ENCODE measurements at places on chromosomes 5 and 9. TPM values are rescaled to one million over a fixed set of nuclear protein-coding genes. Genes with fewer than 3 reads are reported as not detected.

Gene STC2
- total RNA-seq: 25.4 TPM

Gene SUB1
- total RNA-seq: 408 TPM

Gene BSPRY
- total RNA-seq: 12.3 TPM

Gene CACNA1B
- not detected for total RNA-seq

Gene GRIA1
- not detected for total RNA-seq

Gene LMX1B
- total RNA-seq: not detected

Gene CCDC171
- total RNA-seq: 1.4 TPM

Gene GDA
- not detected for total RNA-seq

Gene TMEM174
- not detected for total RNA-seq

Gene ANKRD18A
- total RNA-seq: 4.1 TPM

Gene PPIC
- not detected for total RNA-seq

Gene UGT3A1
- total RNA-seq: not detected

Gene NDUFA8
- total RNA-seq: 49.6 TPM

Gene EPB41L4B
- 2.0 TPM for total RNA-seq

Gene SAXO1
- total RNA-seq: not detected

- H3K27ac ChIP-seq: no peak overlapping the region
- H3K27me3 ChIP-seq: peaks cover 2% of the 10 kb centered on the region
- H3K4me3 ChIP-seq: no peak overlapping the region
- DNase-seq: no peak
- no peaks in the 10 kb centered on the region for H3K4me1 ChIP-seq
- no peaks in the 10 kb centered on the region for H3K36me3 ChIP-seq
Observed at GRCh38 chr5:91443761-91444467, 60.8 kb upstream of the ARRDC3 start.

- H3K4me3 ChIP-seq: no peak overlapping the region
- H3K27ac ChIP-seq: no peak overlapping the region
- H3K27me3 ChIP-seq: peaks cover 3% of the 10 kb centered on the region
- H3K4me1 ChIP-seq: no peaks in the 10 kb centered on the region
Observed at GRCh38 chr9:69207503-69207902, 33.4 kb downstream of the TJP2 start.

- DNase-seq: no peak
- no peak overlapping the region for H3K27ac ChIP-seq
- no peak overlapping the region for H3K4me3 ChIP-seq
- H3K36me3 ChIP-seq: no peaks in the 10 kb centered on the region
- no peaks in the 10 kb centered on the region for H3K4me1 ChIP-seq
- H3K27me3 ChIP-seq: peaks cover 2% of the 10 kb centered on the region
Observed at GRCh38 chr5:106121972-106122605, 1548.6 kb downstream of the EFNA5 start.

DNA sequence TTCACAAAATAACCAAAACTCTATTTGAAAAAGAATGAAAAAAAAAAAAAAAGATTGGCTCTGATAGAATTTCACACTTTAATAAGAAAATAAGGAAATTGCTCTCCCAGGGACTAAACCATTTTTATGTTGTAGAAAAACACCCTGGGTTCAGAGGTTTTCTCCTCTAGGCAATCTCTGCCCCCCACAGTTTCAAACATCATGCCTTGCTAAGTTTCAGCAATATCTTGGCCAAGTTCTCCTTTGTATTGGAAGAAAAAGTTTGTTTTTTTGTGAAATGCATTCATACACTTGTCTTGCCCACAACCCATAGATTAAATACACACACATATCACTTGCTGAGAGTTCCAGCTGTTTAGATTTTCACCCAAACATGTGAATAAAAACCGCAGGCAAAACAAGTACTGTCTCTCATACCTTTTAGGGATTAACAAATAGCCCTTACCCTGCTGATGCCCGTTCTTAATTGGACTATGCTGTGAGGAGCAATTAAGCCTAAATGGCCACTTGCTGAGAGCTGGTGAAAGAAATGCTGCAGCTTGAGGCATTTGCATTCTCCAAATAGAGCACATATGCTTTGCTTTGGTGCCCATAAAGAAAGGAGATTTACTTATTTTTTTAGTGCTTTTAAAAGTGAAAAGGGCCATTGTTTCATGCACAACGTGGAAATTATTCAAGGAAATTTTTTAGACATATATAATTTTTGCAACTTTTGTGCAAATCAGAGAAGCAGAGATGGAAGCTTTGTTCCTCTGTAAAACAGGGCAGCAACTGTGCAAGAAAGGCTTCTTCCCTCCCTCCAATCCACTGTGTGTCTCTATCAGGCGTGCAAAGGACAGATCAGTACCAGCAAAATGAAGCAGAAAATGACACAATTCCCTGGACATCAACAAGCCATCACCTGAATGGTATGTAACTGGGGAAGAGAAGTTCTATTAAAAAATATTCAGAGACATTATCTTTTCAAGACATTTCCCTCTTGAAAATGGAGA, 262.4 kb upstream of the KIF2A start:
- no peak overlapping the region for H3K27ac ChIP-seq
- H3K4me3 ChIP-seq: no peak overlapping the region
- no peak for DNase-seq
- no peaks in the 10 kb centered on the region for H3K27me3 ChIP-seq
- H3K36me3 ChIP-seq: no peaks in the 10 kb centered on the region

GRCh38 chr9:38318759-38319495, 73.6 kb upstream of the ALDH1B1 start:
- H3K27ac ChIP-seq: no peak overlapping the region
- H3K27me3 ChIP-seq: no peaks in the 10 kb centered on the region
- H3K4me3 ChIP-seq: no peak overlapping the region

- no peak overlapping the region for H3K4me3 ChIP-seq
- no peak overlapping the region for H3K27ac ChIP-seq
- no peak for DNase-seq
- no peaks in the 10 kb centered on the region for H3K36me3 ChIP-seq
Observed at GRCh38 chr5:64299805-64300204, 134.2 kb downstream of the RNF180 start.

DNA sequence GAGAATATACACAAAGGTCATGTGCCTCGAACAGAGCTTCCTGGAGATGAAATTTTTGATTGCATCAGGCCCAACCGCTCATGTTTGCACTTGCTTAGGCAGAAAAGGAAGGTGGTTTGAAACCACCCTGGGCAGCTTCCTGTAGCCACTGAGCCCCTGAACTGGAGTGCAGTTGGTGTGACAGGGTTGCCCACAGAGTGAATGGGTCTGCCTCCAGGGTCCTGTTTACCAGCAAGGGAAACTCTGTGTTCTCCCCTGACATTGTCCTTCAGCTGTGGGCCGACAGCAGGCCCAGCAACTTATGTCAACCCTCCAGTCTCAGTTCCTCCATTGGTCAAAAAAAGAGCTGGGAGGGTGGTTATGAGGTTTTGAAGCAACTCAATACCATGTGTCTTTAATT, 289.6 kb downstream of the KIF4B start:
- H3K27ac ChIP-seq: no peak overlapping the region
- no peak overlapping the region for H3K4me3 ChIP-seq
- no peak for DNase-seq
- H3K27me3 ChIP-seq: no peaks in the 10 kb centered on the region
- no peaks in the 10 kb centered on the region for H3K4me1 ChIP-seq
- no peaks in the 10 kb centered on the region for H3K36me3 ChIP-seq

- peaks cover 2% of the 10 kb centered on the region for H3K27me3 ChIP-seq
- H3K4me1 ChIP-seq: no peaks in the 10 kb centered on the region
- H3K27ac ChIP-seq: no peak overlapping the region
- H3K36me3 ChIP-seq: no peaks in the 10 kb centered on the region
Observed at GRCh38 chr5:57703721-57704120, 221.1 kb upstream of the ACTBL2 start.

DNA sequence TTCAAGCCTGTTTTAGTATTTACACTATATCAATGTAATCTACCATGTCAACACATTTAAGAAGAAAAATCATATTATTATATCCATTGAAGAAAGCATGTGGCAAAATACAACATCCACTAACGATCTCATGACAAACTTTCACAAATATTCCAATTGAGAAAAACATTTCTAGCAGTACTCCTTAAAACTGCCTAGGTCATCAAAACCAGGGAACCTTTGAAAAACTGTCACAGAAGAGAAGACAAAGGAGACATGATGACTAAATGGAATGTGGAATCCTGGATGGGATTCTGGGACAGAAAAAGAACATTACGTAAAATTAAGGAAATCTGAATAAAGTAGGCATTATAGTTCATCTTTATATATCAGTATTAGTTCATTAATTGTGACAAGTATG, 1091.3 kb upstream of the CDH6 start:
- H3K4me1 ChIP-seq: no peaks in the 10 kb centered on the region
- no peak for DNase-seq
- H3K4me3 ChIP-seq: no peak overlapping the region
- H3K36me3 ChIP-seq: no peaks in the 10 kb centered on the region
- H3K27ac ChIP-seq: no peak overlapping the region

GRCh38 chr5:16606628-16607027, 10.2 kb downstream of the RETREG1 start:
- H3K27ac ChIP-seq: no peak overlapping the region
- H3K36me3 ChIP-seq: peaks cover 32% of the 10 kb centered on the region
- no peak overlapping the region for H3K4me3 ChIP-seq
- no peak for DNase-seq
- no peaks in the 10 kb centered on the region for H3K27me3 ChIP-seq

- no peak overlapping the region for H3K4me3 ChIP-seq
- H3K4me1 ChIP-seq: peaks cover 20% of the 10 kb centered on the region
- peak overlapping the region; percentile 8 for H3K27ac ChIP-seq
- peaks cover 4% of the 10 kb centered on the region for H3K27me3 ChIP-seq
- DNase-seq: no peak
- H3K36me3 ChIP-seq: peaks cover 5% of the 10 kb centered on the region
Observed at GRCh38 chr5:170337045-170337733, 39.6 kb upstream of the LCP2 start.

- H3K27me3 ChIP-seq: no peaks in the 10 kb centered on the region
- H3K36me3 ChIP-seq: no peaks in the 10 kb centered on the region
- DNase-seq: no peak
- no peak overlapping the region for H3K27ac ChIP-seq
- no peak overlapping the region for H3K4me3 ChIP-seq
Observed at GRCh38 chr9:38744484-38744883, 24.6 kb upstream of the FAM240B start.

DNA sequence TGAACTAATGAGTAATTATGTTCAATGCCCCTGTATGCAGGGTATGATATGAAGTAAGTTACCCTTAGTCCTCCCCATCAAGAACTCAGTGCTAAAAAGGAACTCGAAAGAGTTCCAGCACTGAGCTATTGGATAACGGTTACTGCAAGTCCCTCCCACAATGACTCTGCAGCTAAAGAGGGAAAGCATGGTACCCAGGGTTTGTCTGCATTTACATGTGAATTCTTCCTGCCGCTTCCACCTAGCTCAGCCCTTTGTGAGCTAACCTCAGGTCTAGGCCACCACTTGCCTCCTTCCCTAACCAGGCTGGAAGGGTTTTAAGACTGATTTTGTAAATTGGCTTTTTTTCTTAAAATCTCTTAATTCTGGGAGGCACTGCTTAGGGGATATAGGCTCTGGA, 376.8 kb downstream of the EBF1 start:
- H3K27ac ChIP-seq: no peak overlapping the region
- H3K4me3 ChIP-seq: no peak overlapping the region
- no peaks in the 10 kb centered on the region for H3K36me3 ChIP-seq

- H3K4me1 ChIP-seq: no peaks in the 10 kb centered on the region
- no peak overlapping the region for H3K27ac ChIP-seq
- no peaks in the 10 kb centered on the region for H3K27me3 ChIP-seq
- no peak for DNase-seq
Observed at GRCh38 chr5:94682814-94683520, 64.5 kb downstream of the SLF1 start.

DNA sequence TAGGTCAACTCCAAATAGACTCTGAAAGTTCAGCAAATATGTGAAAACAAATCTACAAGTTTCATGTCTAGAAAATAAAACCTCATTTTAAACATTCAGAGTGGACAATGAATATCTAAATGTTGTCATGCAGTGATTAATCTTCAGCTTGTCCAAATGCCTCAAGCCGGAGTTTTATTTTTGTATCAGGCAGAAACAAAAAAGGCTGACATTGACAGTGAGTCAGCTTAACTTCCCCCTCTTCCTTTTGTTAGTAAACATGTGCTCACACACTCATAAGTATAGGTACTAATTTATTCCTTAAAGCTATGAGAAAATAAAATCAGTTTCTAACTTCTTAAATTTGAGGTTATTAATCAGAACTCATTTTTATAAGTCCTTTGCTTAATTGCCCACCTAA, 467.9 kb upstream of the DAB2 start:
- no peak overlapping the region for H3K27ac ChIP-seq
- peaks cover 6% of the 10 kb centered on the region for H3K27me3 ChIP-seq
- no peaks in the 10 kb centered on the region for H3K4me1 ChIP-seq
- H3K4me3 ChIP-seq: no peak overlapping the region

DNA sequence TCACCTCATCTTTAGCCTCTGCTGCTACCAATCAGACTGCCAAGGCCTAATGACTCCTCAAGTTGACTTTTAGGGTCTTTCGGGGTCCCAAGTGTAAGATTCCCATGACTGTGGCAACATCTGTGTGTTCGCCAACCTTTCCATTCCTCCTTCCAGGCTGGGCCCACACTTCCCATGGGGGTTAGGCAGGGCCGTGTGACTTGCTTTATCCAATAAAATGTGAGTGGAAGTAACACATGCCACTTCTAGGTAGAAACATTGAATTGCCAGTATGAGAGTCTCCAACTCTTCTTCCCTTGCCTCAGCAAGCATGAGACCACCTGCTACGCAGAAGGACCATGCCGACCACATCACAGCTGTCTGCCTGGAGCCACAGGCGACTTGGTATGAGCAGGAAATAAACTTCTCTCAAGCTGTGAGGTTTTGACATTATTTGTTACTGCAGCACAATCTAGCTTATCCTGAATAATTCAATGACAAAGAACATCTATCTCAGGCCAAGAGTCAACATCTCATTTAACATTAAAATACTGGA, 190.4 kb upstream of the IER5L start:
- H3K27me3 ChIP-seq: peaks cover 4% of the 10 kb centered on the region
- H3K36me3 ChIP-seq: no peaks in the 10 kb centered on the region
- H3K27ac ChIP-seq: no peak overlapping the region

- peaks cover 12% of the 10 kb centered on the region for H3K36me3 ChIP-seq
- no peaks in the 10 kb centered on the region for H3K4me1 ChIP-seq
- no peak overlapping the region for H3K4me3 ChIP-seq
- H3K27ac ChIP-seq: no peak overlapping the region
- H3K27me3 ChIP-seq: no peaks in the 10 kb centered on the region
Observed at GRCh38 chr9:6996061-6996854, 238.5 kb downstream of the KDM4C start.
